Natural killer cell treated with Interleukin-12 subunit alpha and Interleukin-12 subunit beta and Interleukin-15 and Interleukin-18, amount 100 ng/mL, for 72 hours (primary cell): ENCODE measurements at places on chromosomes 12 and 14. TPM values are rescaled to one million over a fixed set of nuclear protein-coding genes. Genes with fewer than 3 reads are reported as not detected.
A peak's percentile ranks its signal among the peaks of the same experiment; 100 is the strongest.

GRCh38 chr14:91177073-91178034 lies 63.5 kb downstream of the DGLUCY start:
- DNase-seq: peak; percentile 71

GRCh38 chr12:49028666-49029275 lies 10.2 kb upstream of the PRKAG1 start:
- no peak for DNase-seq

DNA sequence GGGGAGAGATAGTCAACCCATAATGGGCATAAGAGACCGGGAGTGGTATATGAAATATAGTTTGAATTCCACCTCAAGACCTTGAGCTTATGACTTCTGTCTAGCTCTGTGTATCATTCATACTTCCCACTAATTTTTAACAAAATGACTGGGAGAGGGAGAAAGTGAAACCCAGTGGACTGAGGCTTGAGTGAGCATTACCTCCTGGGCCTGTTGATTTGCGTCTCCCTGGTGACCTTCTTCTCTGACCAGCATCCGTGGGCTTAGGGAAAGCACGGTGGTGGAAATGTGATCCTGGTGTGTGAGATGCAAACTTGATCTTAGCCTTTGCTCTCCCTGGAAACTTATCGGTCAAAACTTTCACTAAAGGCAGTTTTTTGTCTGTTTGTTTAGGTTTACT lies 207.9 kb upstream of the BCL2L14 start:
- no peak for DNase-seq

- DNase-seq: no peak
Observed at GRCh38 chr12:102847131-102847530, 69.9 kb downstream of the PAH start.

- no peak for DNase-seq
Observed at GRCh38 chr12:85280984-85281630, 1.1 kb downstream of the ALX1 start.

DNA sequence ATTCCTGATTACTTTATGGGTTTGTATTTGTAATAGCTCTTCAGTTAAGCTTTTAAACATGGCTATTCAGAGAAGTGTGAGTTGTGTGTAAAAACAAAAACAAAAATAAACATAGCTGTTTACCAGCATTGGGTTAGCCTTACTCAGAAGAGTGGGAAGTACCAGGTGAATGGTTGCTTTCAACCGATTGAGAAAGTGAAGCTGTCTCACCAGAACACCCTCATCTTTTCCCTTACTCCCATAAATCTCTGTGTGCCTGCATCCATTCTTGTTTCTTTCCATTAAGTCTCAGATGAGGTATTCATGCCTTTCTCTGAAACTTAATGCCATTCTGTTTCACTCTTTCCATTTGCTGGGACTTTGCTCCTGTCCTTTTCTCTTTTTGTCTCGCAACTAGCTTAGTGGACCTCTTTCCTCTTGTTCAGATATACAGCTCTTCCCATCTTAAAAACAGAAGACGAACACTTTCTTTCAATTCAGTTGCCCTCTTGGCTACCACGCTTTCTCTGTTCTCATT lies 10.7 kb downstream of the BORCS5 start:
- no peak for DNase-seq

GRCh38 chr14:87944987-87945604 lies 47.9 kb downstream of the GALC start:
- DNase-seq: no peak

DNA sequence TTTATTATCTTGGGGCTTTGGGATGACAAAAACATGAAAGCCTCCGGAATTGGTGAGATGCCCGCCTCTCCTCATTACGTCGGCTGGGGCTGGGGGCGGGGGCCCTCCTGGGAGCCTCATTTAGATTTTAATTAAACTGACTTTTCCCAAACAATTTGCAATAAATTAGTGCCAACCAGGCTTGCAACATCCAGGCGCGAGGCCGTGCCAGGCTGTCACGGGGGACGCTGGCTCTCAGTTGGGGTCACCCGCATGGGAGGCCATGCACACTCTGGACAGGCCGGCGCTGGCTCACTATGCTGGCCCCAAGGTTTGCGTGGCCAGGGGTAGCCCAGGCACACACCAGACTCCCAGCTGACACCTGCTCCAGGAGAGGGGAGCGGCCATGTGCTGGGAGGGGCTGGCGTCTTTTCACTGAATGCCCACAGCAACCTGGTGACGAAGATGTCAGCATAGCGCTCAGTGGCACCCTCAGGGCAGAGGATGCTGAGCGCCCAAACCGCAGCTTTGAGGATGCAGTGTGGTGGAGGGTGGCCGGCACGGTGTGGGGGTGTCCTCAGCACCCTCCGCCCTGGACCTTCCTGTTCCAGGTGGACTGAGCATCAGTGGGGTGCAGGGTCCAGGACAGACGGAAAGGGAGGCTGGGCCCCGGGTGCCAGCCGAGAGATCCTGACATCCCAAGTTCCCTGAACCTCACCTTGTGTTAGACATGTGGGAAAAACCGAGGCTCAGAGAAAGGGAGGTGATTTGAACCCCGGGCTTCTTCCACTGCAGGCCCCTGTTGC lies 190.8 kb upstream of the C14orf180 start:
- DNase-seq: peak; percentile 60

- DNase-seq: no peak
Observed at GRCh38 chr12:12404297-12404696, 47.4 kb downstream of the BORCS5 start.

DNA sequence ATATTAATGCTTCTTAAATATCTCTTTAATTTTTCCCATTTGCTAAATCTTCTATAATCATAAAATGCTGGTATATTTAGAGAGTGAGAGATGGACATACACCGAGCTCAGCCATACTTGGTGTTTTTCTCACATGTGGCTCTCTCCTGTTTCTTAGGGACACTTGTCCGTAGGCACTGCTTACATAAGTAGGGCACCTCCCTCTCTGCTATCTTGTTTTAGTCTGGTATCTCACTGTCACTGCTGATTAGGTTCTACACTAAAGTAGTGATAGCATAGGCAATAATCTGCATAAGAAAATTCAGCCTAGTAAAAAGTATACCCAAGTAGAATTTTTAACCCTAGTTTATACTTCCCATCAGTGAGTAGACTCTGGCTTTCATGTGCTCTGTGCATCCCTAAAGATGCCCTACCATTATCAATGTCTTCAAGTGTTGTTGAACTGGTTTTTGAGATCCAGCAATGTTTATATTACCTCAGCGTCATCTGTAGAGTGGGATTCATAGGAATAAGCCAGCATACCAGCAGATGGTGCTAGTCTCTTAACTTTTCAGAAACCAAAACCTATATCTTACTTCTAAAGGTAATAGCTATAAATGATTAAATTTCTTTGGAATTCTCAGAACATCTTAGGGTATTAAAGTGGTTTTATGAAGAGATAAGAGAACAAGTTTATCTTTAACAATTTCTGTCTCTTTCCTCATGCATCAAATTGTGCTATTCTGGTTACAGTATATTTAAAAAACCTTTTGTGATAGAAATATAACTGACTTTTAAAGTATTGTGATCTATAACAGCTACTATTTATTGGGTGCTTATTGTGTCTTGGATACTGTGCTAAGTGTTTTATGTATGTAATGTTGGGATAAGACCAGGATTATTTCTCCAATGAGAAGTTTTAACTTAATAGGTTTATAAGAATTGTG lies 32.9 kb downstream of the ARID2 start:
- no peak for DNase-seq

- DNase-seq: no peak
Observed at GRCh38 chr12:56723889-56724700, 1.0 kb downstream of the NACA start.

The KLHL33 gene
- total RNA-seq: 0.43 TPM

The CISTR gene
- total RNA-seq: not detected
